Osteocyte (in vitro differentiated cells): ENCODE measurements at places on chromosomes 5 and 9. TPM values are rescaled to one million over a fixed set of nuclear protein-coding genes. Genes with fewer than 3 reads are reported as not detected.

- no peaks in the 10 kb centered on the region for H3K27me3 ChIP-seq
- no peaks in the 10 kb centered on the region for H3K4me1 ChIP-seq
- H3K4me3 ChIP-seq = no peak overlapping the region
- H3K27ac ChIP-seq = no peak overlapping the region
Observed at GRCh38 chr9:105376893-105377292, 70.9 kb upstream of the FSD1L start.

- no peaks in the 10 kb centered on the region for H3K36me3 ChIP-seq
- no peak overlapping the region for H3K4me3 ChIP-seq
- no peak overlapping the region for H3K27ac ChIP-seq
- H3K27me3 ChIP-seq = peaks cover 3% of the 10 kb centered on the region
- no peaks in the 10 kb centered on the region for H3K4me1 ChIP-seq
Observed at GRCh38 chr9:15707000-15707399, 154.2 kb downstream of the CCDC171 start.

The EGFL7 gene
- total RNA-seq = 6.9 and 8.4 TPM in 2 replicates

DNA sequence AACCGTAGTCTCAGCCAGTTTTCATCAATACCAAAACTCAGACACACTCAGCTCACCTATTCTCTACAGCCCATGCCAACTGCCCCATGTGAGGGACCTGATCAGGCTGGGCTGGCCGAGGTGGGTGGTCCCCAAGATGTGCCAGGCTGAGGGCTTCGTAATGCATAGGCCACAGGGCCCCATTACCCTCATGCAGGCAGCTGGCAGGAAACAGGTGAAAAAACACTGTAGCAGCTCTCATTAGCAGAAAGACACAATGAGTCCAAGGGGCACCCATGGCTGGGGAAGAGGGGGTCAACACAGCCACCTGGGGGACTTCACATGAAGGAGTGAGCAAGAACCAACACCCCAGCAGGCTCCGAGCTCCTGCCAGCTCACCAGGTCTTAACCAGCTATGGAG, 8.2 kb downstream of the IPPK start:
- H3K36me3 ChIP-seq = peaks cover 5% of the 10 kb centered on the region
- no peaks in the 10 kb centered on the region for H3K27me3 ChIP-seq
- no peak overlapping the region for H3K27ac ChIP-seq
- no peak for DNase-seq

- no peaks in the 10 kb centered on the region for H3K4me1 ChIP-seq
- no peaks in the 10 kb centered on the region for H3K36me3 ChIP-seq
- DNase-seq = no peak
- H3K27ac ChIP-seq = no peak overlapping the region
Observed at GRCh38 chr5:175434800-175435199, 9.2 kb downstream of the DRD1 start.

The ADGRD2 gene
- not detected in 2 replicates for total RNA-seq

GRCh38 chr5:33933723-33934169, 2.4 kb upstream of the RXFP3 start:
- no peak overlapping the region for H3K27ac ChIP-seq
- H3K4me1 ChIP-seq = peaks cover 8% of the 10 kb centered on the region
- no peak for DNase-seq
- peaks cover 5% of the 10 kb centered on the region for H3K27me3 ChIP-seq
- no peaks in the 10 kb centered on the region for H3K36me3 ChIP-seq

The FBN2 gene
- total RNA-seq = 1,151 and 1,312 TPM in 2 replicates

The GRM6 gene
- not detected in 2 replicates for total RNA-seq
